ENCODE measurements at places on chromosomes 4 and X.

- no peak for DNase-seq
Observed at GRCh38 chr4:139624441-139625092, 41.1 kb upstream of the MGST2 start.

GRCh38 chr4:122525865-122526264 lies 69.3 kb upstream of the IL2 start:
- DNase-seq = no peak

DNA sequence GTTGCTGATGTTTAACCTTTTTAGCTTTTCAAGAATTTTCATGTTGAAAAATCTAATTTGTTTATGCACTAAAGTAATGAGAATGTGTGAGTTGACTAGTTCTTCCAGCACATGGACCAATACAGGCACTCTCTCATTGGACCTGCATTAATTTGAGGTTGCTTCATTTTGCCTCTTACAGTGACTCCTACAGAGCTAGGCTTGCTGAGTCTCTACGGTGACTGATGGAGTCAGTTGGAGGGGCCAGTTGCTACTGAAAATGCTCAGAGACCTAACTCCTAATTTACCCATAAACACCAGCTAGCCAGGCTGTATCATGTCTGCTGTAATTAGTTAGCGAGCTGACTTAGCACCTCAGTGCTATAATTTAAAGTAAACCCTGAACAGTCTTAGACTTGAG lies 10.9 kb downstream of the MTHFD2L start:
- no peak for DNase-seq

- no peak for DNase-seq
Observed at GRCh38 chrX:153214934-153215333, 35.9 kb downstream of the MAGEA1 start.

- DNase-seq = no peak
Observed at GRCh38 chrX:70322784-70323183, 32.9 kb downstream of the KIF4A start.

DNA sequence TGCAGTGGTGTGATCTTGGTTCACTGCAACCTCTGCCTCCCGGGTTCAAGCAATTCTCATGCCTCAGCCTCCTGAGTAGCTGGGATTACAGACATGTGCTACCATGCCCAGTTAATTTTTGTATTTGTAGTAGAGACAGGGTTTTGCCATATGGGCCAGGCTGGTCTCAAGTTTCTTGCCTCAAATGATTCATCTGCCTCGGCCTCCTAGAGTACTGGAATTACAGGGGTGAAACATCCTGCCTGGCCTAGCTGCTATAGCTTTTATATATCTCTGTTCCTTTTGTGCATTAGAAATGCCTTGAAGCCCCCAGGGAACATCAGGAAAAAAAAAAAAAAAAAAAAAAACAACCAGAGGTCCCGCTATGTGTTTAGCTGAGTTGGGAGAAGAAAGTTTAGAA lies 34.8 kb downstream of the UBE2K start:
- DNase-seq = no peak

GRCh38 chrX:133563705-133564104 lies 148.4 kb upstream of the GPC4 start:
- DNase-seq = no peak

DNA sequence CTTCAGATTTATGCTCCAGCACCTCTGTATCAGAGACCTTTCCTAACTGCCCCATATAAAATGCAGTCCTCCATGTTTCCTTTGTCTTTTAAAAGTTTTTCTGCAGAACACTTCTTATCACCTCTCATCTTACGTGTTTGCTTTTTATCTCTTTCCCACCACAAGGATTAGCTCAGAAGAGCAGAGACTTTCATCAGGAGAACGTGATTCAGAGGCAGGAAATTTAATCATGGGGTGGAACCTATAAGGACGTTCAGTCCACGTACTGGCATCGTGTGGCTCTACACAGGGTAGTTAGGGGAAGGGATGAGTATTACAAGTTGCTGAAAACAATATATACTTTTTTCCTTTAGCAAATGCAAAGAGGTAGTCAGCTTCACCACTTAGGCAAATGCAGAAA lies 98.7 kb downstream of the SORBS2 start:
- DNase-seq = no peak

GRCh38 chr4:126611900-126612299 lies 1020.9 kb upstream of the INTU start:
- DNase-seq = no peak

GRCh38 chr4:106418444-106418843 lies 49.9 kb upstream of the GIMD1 start:
- no peak for DNase-seq

DNA sequence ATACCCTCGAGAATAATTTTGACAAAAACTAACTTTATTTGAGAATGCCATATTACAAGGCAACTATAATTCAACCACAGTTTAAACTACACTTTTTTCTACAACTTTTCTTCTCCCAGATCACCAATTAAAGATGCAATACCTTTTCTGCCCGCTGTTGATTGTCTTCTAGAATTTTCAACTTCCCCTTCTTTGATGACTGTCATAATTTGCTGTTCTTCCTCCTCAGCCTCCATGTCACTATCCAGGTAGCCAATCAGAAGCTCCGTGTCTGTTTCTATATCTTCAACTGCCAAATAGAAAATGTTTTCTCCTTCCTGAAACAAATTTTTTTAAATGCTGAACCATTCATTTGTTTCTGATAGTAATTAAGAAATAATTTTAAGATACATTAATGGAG lies 101.5 kb downstream of the PRDM5 start:
- no peak for DNase-seq

- peak; percentile 9 for DNase-seq
Observed at GRCh38 chr4:675980-676870, 1.9 kb downstream of the MYL5 start.

DNA sequence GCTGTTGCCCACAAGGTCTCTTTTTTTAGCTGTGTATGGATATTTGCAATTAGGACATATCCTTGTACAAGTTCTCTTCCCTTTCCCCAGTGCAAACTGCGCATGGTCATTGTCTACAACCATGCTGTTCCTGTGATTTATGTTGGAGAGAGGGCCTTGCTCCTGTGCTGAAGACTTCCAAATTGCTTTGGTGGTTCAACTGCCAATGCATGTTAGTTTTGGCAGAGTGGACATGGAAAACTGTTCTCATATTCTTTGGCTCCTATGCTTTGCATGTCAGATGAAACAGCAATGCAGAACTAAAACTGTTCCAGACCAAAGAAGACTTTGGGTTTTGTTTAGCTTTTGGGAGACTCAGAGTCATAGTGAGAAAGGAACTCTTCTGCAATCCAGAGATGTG lies 148.8 kb upstream of the EDNRA start:
- no peak for DNase-seq

- no peak for DNase-seq
Observed at GRCh38 chrX:70504772-70505450, 60.3 kb downstream of the DLG3 start.

GRCh38 chrX:28498658-28499057 lies 88.6 kb upstream of the IL1RAPL1 start:
- no peak for DNase-seq

DNA sequence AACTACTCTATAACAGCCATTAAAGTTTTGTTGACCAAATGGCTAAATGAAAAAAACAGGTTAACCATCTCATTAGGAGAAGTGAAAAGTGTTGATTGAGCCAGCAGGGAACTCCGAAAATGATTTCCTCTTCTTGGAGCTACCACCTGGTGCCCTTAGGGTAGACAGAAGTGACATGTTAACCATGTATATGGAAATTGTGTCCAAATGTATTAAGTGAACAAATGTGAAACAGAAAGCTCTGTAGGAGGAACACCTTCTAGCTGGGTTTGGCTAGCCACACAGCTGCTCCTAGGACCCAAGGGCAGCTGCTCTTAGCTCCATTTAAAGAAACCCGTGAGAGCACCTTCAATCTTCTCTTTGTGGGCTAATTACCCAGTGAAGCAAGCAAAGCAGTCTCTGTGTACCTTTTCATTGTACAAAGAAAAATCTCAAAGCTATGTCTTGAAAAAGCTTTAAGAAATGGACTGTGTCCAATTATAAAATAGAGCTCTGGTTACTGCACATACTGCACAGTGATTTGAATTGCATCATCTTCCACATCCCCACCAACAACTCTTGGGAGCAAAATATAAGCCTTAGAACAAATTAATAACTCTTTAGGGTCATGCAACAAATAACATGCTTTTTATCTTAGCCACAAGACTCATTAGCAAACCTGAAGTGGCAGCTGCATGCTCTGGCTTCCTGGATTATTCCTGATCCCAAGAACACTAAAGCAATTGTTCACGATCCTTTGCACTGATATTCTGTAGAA lies 59.2 kb upstream of the PARM1 start:
- peak; percentile 0 for DNase-seq

DNA sequence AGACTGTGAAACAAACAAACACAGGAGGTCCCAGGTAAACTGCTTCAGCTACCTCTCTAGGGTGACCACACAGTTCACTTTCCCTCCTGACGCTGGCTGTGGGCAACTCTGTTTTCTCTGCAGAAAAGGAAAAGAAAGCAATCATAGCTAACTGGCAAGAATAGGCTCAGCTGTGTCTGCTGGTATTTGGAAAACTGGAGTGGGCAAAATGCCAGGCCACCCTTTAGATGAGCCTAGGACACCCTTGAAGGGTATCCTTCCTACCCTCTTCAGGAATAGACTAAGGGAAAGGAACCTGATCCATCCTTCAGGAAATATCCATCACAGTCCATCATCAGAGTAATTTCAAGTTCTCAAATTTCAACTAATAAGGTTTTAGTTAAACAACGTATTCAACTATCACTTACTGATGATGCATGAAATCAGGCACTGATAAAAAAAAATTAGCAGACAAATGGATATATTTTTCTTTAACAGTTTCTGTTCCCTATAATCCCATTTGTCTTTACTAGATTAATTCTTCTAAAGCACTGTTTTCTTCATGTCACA lies 60.9 kb downstream of the CAMK2D start:
- DNase-seq = no peak

GRCh38 chr4:162891788-162892707 lies 274.6 kb downstream of the NAF1 start:
- no peak for DNase-seq

DNA sequence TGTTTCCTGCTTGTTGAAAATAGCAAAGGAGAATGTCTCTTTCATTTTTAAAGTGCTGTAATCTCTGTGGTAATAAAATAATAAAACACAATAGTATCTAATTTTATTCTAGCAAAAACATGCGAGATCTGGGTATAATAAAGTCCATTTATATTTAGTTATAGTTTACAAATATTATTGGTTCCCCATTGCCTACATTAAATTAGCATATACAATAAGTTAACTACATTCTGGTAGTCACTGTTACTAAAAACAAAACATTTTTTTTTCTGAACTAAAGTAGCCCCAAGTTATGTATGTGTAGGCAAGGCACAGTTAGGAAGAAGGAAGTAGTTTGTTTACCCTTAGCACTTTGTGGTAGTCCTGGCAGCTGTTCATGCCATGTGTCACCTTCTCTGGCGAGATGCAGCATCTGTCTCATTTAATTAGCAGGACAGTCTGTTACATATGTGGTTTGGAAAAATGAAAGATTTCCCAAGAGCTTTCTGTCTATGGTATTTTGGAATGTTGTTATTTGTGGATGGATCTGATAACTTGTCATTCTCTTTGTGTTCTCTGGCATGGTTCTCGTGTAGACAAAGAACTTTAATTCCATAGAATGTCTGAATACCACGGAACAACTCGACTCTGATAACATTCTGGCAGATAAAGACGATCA lies 231.3 kb upstream of the PITX2 start:
- no peak for DNase-seq

GRCh38 chr4:138909587-138909986 lies 106.0 kb upstream of the NOCT start:
- DNase-seq = no peak
